ENCODE measurements at places on chromosomes 11 and 22.

DNA sequence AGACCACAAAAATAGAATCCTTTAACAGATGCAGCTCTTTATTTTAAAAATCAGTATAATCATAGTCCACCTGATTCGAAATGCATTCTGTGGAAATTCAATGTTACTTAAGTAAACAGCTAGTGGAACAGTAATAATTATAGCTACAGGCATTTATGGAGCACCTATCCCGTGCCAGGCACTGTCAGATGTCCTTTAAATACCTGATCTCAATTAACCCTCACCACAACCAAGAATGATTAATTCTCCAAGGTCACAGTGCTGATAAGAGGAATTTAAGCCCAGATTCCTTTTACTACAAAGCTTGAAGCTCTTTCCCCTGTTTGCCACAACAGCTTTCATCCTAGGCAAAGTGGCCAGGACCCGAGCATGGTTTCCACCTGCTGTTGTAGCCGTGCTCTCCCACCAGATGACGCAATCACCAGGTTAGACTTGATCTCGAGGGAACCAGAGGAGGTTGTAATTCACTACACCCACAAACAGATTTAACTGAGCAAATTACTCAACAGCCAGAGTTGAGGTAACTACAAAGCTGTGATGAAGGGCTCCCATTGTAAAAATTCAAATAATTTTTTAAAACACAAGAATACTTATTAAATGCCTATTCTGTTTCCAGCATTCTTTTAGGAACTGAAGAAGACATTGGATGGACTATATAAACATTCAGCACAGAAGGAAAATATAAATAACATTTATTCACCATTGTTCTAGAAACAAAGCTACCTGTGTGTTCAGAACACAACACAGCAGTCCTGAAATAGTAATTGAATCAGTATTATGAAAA lies 10.3 kb downstream of the PRDM10 start:
- no peak for DNase-seq

- no peak for DNase-seq
Measured at GRCh38 chr22:22937894-22938480, 50.4 kb downstream of the IGLL5 start.

GRCh38 chr11:134260503-134260902 lies 7.1 kb downstream of the ACAD8 start:
- no peak for DNase-seq

DNA sequence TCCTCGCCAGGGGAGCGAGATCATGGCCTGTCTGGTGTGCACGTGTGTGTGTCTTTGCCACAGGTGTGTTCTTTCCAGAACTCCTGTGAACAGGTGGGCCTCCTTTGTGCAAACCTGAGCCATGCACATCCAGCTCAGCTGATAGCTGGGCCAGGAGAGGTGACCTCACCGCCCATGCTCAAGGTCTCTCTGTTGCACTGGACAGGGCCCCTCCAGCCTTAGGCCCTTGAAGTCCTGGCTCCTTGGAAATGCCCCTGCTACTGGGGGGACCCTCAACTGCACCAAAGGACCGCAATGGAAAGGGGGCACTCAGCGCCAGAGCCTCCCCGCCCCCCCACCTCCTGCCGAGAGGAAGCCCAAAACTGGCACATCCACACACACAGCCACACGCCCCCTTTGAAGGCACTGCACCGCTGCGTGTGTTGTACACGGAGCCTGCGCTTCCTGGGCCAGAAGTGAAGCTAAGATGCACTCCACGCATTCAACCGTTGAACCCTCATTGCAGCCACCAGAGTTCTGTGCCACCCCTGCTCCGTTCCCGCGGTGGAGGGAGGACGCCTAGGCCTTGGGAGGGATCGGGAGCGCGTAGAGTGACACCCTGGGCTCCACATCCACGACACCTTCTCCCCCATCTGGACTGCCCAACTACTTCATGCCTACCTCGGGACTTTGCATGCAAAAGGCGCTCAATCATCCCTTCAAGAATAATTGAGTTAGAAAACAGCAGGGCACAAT lies 16.4 kb upstream of the IL2RB start:
- DNase-seq, result no peak

DNA sequence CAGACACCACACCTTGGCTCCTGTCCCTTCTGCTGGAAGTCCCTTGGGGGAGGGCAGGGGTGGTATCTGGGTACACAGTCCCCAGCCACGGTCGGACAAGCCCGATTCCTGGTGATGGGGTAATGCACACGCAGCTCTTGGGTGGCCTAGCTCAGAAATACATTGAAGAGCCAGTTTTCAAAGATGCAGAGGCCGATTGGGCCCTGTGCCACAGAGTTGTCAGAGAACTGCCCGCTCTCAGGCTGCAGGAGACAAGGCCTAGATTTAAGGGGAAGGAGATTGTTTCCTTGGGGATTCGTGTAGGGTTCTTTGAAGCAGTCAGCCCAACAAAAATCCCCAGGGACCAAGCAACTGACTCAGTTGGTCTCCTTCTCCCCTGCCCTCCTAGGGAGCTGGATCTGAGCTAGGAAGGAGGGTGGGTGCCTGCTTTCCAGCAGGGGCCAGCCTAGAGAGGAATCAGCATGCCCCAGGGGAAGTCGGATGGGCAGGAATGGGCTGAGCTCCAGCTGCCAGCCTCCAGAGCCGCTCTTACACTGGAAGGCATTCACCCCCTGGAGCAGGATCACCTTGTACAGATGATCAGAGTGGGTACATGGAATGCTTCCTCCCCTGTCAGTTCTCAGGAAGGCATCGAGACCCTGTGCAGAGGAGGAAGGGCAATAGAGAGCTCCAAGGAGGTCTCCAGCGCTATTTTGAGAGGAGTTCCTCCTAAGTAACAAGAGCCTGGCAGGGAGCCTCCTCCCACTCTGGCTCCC lies 3.3 kb upstream of the SCN4B start:
- DNase-seq, result no peak

GRCh38 chr11:104490182-104490581 lies 326.2 kb upstream of the PDGFD start:
- no peak for DNase-seq

GRCh38 chr22:46473021-46473779 lies 64.2 kb downstream of the CELSR1 start:
- no peak for DNase-seq

- DNase-seq, result no peak
Measured at GRCh38 chr22:39765046-39765445, 128.5 kb downstream of the ENTHD1 start.

DNA sequence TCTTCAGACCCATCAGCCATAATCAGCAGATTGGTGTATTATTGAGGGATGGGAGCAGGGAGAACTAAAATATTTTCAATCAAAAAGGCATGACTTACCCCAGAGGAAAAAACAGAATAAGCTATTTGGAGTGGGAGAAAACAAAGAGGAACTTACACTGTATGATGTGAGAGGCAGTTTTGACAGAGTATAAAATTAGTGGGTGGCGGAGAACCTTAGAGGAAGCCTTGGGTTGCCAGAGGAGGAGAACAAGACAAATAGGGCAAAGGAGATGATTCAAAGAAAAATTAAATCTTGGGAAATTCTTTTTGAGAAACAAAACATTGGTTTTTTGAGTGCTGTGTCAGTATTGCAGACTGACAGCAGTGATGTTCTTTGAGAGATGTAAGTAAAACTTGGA lies 285.0 kb downstream of the C11orf87 start:
- DNase-seq, result no peak

DNA sequence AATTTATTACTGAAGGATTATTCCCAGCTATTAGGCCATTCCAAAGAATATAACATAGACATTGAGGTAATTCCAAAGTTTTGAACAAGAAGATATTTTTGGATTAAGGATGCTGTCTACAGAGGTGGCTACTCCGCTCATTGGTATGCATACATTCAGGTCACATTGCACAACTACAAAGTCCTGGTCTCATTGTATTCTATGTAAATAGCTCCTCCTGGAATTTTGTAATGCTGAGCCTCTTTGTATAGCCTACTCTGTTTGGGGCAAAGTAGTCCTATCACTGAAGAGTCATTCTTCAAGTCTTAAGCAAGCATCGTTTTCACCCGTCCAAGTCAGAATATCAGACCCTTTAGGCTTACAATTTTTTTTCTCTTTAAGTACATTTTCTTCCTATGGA lies 142.4 kb downstream of the KIF18A start:
- DNase-seq, result no peak

DNA sequence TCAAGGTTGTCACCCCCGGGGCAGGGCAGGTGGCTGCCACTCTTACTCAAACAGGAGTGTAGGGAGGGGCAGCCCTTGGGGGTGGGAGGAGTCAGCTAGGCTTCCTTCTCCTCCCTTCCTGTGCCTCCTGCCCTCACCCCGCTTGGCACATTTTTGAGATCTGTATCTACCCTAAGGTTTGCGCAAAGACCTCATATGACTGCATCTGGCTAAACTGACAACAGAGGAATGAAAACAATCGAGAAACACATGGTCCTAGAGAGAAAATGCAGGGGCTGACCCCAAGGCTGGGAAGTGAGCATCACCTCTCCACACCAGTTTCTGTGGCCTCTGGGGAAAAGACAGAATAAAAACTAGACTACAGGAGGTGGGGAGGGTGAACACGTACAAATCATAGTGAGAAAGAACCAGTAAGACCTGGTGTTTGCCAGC lies 28.1 kb downstream of the IGSF9B start:
- DNase-seq, result no peak

DNA sequence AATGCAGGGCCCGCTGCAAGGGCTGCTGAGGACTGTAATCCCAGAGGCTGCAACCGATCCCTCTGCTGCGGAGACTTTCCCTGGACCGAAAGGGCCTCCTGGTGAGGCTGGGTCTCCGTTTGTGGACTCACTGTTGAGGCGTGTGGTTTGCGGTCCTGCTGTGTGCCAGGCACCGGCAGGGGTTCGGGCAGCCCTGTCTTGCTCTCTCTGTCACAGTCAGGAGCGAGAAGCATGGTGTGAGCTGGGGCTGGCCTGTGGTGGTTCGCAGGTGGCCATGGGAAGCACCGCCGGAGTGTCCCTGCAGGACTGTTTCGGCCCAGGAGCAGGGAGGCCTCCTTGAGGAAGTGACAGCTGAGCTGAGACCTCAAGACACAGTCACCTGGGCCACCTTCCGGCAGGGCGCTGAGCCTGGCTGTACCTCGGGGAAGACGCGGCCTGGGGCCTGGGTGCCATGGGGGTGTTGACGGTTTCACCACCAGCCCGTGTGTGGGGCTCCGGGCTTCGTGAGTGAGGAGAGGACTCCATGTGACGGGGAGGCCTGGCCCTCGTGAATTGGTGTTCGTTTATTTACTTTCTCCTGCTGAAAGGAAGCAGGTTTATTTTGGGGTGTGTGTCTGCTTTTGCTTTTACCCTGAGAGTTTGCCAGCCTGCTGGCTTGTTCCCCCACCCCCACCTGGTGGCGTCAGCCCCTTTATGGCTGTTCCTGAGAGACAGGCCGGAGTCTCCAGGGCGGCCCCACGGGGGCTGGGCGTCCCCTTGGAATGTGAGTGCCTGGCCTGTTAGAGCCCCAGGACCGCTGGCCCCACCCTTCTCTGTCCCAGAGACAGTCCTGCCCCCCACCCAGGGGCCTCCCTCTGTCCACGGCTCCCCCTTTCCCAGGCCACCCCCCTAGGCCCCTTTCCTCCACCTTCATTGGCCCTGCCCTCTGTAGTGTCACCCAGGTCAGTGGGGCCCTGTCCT lies 122.5 kb downstream of the KCNQ1OT1 start:
- no peak for DNase-seq

- no peak for DNase-seq
Measured at GRCh38 chr22:48416396-48417224, 1411.1 kb downstream of the BRD1 start.

GRCh38 chr11:118370774-118371173 lies 11.4 kb downstream of the UBE4A start:
- no peak for DNase-seq

GRCh38 chr11:79762279-79762921 lies 321.6 kb upstream of the TENM4 start:
- DNase-seq, result no peak

DNA sequence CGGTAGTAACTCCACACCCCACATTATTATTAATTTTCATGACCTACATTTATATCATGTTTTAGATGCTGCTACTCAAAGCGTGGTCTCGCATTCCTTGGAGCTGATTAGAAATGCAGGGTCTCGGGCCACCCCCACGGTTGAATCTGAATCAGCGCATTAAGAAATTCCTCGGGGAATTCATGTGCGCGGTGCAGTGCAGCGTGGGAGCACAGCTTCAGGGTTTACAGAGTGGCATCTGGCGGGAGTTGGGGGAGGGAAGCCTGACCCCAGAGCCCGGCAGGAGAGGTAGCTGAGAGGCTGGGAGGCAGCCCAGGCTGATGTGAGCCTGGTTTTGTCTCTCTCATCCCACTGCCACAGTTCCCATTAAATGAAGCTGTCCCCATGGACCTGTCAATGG lies 48.1 kb upstream of the DAGLA start:
- no peak for DNase-seq

- DNase-seq, result no peak
Measured at GRCh38 chr11:35190804-35191348, 51.9 kb downstream of the CD44 start.

DNA sequence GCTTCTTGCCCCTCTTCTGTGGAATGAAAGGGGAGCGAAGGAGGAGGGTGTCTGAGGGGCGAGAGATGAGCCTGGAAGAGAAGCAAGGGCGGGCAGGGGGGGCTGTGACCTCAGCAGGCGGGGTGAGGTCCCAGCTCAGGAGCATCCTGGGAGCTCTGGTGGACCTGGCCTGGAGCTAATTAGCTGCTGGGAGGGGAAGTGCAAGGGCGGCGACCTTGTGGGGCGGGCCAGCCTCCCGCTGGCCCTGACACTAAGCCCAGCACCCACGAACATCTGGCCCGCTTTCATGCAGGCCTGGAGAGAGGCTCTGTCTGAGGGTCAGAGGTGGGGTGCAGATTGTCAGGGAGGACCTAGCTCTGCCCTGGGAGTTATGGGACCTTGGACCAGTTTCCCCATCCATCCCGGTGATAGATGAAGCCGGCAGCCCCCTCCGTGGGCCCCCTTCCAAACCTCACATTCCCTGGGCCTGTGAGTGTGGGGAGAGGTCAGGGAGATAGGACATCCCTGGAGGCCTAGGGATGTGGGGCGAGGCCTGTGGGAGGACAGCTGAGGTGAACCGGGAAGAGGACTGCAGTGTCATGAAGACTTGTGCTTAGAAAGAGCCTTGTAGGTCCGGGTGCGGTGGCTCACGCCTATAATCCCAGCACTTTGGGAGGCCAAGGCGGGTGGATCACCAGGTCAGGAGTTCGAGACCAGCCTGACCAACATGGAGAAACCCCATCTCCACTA lies 28.5 kb upstream of the CD82 start:
- DNase-seq, result no peak

DNA sequence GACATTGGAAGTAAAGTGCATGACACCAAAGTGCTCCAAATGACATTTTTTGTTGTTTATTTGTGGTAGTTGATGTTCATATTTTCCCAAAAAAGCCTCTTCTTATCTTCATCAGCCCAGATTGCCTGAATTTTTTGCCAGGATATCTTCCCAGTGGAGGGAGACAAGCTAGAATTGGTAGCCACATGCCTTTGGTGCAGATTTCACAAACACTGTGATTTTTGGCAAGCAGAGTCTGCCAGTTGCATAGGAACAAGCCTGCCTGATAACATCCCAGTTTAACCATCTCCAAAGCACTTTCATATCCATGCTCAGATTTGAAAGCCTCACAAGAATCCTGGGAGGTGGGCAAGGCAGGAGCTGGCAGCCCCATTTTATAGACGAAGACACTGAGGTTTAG lies 102.3 kb upstream of the SYT13 start:
- DNase-seq, result no peak

- DNase-seq, result no peak
Measured at GRCh38 chr11:125448136-125448535, 47.9 kb downstream of the FEZ1 start.

All from HTR-8/SVneo (cell line).